Tibial nerve (tissue), 4 donors: ENCODE measurements at places on chromosomes 6 and 20.

GRCh38 chr20:31710423-31711108 lies 12.1 kb downstream of the BCL2L1 start:
- H3K4me3 ChIP-seq, result no peak overlapping the region
- no peaks in the 10 kb centered on the region for H3K27me3 ChIP-seq
- peaks cover 77% of the 10 kb centered on the region for H3K4me1 ChIP-seq
- H3K36me3 ChIP-seq, result peaks cover 41% of the 10 kb centered on the region
- H3K27ac ChIP-seq, result peak overlapping the region; percentile 100

DNA sequence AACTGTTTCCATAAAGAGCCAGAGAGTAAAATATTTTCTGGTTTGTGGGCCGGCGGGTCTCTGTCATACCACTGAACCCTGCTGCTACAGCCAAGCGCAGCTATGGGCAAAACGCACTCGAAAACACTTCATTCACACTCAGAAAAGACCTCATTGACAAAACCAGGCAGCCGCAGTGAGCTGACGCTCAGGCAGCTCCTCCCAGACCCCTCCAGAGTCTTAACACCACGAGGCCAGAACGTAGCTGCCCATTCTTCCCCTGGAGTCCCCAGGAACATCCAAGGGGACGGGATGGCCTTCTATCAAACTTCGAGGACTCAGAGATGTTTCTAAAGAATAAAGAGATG lies 35.6 kb upstream of the ZBP1 start:
- H3K36me3 ChIP-seq, result peaks cover 9% of the 10 kb centered on the region
- no peak overlapping the region for H3K4me3 ChIP-seq
- H3K4me1 ChIP-seq, result no peaks in the 10 kb centered on the region

DNA sequence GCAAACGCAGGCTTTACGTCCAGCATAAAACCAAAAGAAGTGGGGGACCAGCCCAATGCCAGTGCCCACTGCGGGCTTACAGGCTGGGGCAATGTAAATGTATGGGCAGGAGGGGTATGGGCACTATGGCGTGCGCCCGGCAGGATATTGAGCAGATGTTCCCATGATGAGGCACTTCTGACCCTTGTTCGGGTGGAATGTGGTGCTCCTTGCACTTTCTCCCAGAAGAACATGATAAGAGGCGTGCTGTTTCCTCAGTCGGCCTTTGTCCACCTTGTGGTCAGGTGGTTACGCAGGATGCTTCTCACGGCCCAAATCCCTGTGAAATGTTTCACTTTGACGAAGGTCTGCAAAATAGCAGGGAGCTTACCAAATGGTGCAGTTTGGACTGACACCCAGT lies 4.8 kb upstream of the GPR31 start:
- no peak overlapping the region for H3K27ac ChIP-seq
- no peak for DNase-seq
- H3K27me3 ChIP-seq, result no peaks in the 10 kb centered on the region
- H3K36me3 ChIP-seq, result no peaks in the 10 kb centered on the region
- no peak overlapping the region for H3K4me3 ChIP-seq

- H3K36me3 ChIP-seq, result no peaks in the 10 kb centered on the region
- H3K4me3 ChIP-seq, result no peak overlapping the region
- no peaks in the 10 kb centered on the region for H3K27me3 ChIP-seq
- H3K27ac ChIP-seq, result no peak overlapping the region
- DNase-seq, result no peak
Observed at GRCh38 chr6:17292600-17293133, 11.5 kb downstream of the RBM24 start.

- no peaks in the 10 kb centered on the region for H3K27me3 ChIP-seq
- H3K36me3 ChIP-seq, result no peaks in the 10 kb centered on the region
- H3K4me1 ChIP-seq, result no peaks in the 10 kb centered on the region
- no peak overlapping the region for H3K4me3 ChIP-seq
Observed at GRCh38 chr6:108904741-108905140, 56.5 kb downstream of the ARMC2 start.

DNA sequence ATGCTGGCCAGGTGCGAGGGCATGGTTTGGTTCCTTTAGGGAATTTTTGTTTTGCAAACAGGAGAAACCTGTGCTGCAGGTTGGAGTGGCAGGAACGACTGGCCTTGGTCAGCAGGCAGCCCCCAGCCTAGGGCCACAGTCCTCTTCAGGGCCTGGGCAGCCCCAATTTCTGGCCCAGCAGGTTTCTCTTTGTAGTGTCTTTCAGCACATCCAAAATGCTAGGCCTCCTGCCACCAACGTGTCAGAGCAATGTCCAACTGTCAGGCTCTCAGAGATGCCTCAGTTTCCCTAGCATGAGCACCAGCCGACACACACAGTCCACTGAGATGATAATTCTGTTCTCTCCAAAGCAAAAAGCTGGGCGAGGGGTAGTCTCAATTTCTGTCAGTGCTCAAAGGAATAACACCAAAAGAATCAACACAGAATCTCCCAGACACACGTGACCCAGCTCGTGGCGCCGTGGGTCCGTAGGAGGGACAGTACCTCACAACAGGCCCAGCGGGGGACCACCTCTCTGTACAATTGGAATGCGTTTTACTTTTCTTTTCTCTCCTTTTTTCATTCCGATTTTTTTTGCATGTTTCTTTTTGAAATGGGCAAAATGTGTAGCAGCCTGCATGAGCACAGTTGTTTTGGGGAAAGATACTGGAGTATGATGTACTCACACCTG lies 125.9 kb downstream of the TAF4 start:
- no peak overlapping the region for H3K4me3 ChIP-seq
- H3K27ac ChIP-seq, result no peak overlapping the region
- no peaks in the 10 kb centered on the region for H3K36me3 ChIP-seq
- H3K4me1 ChIP-seq, result no peaks in the 10 kb centered on the region
- H3K27me3 ChIP-seq, result no peaks in the 10 kb centered on the region
